Progenitor cell of endocrine pancreas (in vitro differentiated cells): ENCODE measurements at places on chromosomes 1 and 21. TPM values are rescaled to one million over a fixed set of nuclear protein-coding genes. Genes with fewer than 3 reads are reported as not detected.
A peak's percentile ranks its signal among the peaks of the same experiment; 100 is the strongest.

- no peak for DNase-seq
These were observed 17.3 kb upstream of the SELENON start for GRCh38 chr1:25782608-25783201.

- no peak for DNase-seq
These were observed 215.5 kb downstream of the KCNJ6 start for GRCh38 chr21:37700641-37701202.

- DNase-seq: no peak
These were observed 4.7 kb downstream of the FAM229A start for GRCh38 chr1:32357614-32358013.

DNA sequence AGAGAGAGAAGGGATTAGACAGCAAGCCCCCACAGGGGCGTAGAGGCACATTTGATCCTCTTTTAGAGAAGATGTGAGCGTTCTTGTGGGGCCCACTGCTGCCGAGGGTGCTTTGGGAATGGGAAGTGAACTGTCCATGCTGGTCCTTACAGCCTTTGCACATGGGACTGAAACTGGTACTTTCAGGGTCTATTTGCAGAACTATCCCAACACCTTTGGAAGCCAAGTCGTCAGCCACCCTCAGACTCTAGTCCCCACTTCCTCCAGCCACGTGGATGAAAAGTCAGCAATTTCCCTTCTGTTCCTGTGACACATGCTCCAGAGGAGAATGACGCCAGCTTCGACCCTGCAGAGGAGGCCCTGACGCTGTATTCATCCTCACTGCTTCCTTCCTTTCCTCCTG, 2.6 kb upstream of the RAB7B start:
- no peak for DNase-seq

GRCh38 chr1:88802404-88802803, 89.0 kb downstream of the GTF2B start:
- DNase-seq: no peak

- no peak for DNase-seq
These were observed 54.9 kb downstream of the TMEM53 start for GRCh38 chr1:44619261-44619900.

DNA sequence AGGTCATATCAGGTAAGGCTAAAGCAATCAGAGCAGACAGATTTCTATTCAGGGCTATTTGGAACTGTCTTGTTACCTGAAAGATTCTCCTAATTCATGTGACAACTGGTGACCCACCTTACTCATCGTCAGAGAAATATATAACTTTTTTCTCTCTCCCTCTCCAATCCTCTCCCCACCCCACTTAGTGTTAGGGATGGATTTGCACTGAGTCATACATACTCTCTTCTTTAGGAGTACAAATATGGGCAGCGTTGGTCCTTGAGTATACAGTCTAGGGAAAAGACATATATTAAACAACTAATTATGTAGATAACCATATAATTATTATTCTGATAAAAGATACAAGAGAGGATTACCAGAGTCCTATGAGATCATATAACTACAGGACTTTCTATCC, 246.3 kb downstream of the HHIPL2 start:
- no peak for DNase-seq

GRCh38 chr1:28439320-28439719, 66.5 kb upstream of the RCC1 start:
- no peak for DNase-seq

DNA sequence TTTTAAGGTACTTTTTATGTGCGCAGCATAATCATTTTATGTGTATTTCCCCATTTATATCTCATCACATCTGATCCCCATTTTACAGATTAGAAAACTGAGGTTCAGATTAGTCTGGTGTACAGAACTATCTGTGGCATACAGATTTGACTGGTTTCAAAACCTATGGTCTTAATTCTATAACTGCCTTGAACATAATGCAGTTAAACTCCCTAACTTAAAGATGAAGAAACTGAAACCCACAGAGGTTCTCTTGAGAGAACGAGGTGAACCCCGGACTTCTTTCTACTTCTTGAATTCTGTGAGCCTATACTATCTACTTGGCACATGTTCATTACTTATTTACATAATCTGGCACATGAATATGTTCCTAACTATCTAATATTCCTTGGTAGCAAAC, 479.1 kb downstream of the AGBL4 start:
- DNase-seq: no peak

DNA sequence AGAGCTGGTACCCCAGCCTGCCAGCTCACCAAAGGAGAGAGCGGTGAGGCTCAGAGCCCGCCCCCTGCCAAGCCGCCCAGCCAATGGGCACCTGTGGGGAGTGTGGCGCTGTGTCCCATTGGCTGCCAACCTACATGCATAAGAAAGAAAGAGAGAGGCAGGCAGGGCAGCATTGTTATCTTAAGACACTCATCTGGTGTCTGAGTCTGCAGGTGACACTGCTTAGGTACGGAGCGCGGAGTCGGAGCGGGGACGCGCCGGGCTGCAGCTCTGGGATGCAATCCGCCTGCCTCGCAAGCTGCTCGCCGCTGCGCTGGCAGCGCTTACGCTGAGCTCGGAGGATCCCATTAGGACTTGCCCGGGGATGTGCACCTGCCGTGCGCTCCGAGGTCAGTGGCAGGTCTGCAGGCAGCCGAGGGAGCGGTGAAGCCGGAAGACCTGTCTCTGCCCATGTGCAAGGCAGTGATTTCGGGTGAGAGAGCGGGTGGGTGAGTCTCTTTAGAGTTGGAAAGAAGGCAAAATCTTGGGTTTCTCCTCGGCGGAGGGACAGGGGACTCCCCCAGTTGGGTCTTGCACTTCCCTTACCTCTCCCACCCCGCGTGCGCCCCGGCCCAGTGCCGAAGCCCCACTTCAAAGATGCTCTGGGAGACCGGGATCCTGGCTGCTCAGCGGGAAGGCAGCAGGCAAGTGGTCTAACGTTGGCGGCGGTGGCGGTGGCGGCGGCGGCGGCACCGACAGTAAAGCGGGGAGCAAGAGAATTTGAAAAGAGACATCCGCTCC, at the start of gene BRINP2:
Gene BRINP2, plus strand, starts transcription at position 203 of the 780 bp plus-strand sequence. CDS start 58,919 bp downstream, outside the sequence.
- peak; percentile 53 for DNase-seq

DNA sequence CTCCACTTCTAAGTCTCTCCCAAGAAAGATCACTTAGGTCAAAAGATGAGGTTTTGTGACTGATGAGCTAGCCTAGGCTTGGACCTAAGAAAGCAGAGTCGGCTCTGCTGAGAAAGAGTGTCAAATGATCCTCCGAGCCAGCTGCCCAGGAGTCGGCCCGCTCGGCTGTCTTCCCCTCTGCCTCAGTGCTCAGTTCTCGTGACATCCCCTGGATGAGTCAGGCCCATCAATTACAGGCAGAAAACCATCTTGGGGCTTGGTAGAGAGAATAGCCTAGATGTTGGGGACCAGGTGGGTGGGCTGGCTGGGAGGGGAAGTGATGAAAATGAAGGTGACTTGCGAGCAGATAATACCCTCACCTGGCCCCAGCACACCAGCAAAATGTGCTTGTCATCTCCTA, 60.5 kb downstream of the SLC66A1 start:
- no peak for DNase-seq

- no peak for DNase-seq
These were observed 89.5 kb downstream of the NEK7 start for GRCh38 chr1:198246337-198246736.

- DNase-seq: no peak
These were observed 42.1 kb upstream of the CFHR3 start for GRCh38 chr1:196732526-196732925.

DNA sequence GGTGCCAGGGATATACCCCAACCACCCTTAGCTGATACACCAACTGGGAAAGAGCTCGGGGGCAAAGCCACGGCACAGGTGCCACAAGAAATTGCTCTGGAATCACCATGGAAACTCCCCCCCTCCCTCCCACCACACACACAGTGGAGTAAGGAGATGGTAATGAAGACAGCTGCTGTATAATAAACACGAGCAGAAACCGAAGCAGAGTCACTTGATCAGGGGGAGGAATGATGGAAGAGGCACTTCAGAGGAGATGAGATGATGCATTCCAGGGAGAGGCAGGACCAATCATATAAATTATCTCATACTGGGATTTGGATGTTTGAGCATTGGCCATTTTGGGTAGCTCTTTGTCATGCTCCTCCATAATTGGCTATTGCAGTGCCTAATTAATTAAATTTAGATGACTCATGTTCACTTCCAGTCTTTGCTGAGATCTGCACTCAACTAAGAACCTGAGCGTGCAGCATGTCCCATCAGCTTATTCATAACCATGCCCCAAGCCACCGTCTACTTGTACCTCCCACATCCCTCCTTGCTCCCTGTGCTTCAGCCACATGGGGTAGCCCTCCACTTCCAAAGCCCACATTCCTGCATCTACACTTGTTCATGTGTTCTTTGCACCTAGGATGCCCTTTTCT, 189.5 kb downstream of the ZSCAN20 start:
- no peak for DNase-seq

DNA sequence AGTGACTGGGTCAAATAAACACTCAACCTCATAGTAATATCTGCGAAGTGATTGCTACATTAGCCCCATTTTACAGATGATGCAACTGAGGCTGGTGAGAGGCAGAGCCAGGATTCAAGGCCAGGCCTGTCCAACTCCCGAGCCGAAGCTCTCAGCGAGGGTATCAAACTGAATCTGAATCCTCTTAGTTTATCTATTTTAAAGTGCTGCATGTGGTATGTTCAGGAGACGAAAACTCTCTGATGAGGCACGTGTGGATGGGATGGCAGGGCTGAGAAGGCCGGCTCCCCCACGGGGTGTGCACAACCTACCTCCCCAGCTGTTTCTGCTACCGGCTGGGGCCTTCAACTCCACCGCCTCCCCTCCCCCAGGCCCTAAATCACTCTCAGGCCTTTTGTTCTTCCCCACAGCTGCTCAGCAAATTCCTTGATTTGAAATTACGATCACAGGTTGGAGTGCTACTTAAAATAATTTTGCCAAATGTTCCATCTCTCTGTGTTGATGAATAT, 171.8 kb downstream of the TOMM20 start:
- DNase-seq: no peak

DNA sequence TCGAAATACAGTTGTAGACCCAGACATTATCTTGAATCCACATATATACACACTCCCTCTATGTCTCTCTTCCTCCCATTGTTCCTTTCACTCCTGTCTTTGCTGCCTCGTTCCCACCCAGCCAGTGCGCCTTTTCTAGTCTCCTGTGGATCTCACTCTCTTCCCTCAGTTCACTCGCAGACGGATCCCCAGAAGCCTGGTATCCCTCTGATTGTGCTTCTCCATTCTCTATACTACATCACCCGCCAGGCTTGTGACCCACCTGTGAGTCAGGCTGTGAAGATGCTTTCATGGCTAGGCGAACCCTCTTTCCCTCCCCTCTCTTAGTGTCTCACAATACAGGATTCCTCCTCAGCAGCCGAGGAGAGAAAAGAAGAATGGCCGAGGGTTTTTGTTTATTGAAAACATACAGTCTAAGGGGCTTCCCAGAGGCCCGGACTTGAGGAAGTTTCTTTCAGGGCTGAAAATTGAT, 1.5 kb downstream of the HCN3 start:
- DNase-seq: no peak

GRCh38 chr1:218350035-218350525, 4.9 kb downstream of the TGFB2 start:
- DNase-seq: no peak

DNA sequence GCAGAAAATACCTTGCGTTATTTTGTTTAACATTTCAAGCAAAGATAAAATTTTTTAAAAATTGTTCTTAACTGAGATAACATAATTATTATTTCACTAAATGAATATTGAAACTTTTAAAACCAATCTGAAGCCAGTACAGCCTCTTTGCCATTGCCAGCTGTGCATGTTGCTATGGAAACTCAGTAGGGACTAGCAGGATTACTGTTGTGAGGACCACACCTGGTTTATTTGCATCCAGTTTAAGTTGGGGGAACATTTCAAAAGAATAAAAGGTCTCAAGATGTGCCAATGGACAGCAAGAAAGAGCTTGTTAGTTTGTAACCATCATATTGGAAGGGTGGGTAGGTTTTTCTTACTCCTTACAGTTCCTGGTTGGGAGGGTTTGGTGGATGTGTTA, 80.7 kb downstream of the POU2F1 start:
- no peak for DNase-seq

Gene C1orf141
- total RNA-seq: 0.31 TPM in 1 of 2 replicates, not detected in the other

Gene RNU1-3
- total RNA-seq: 3,923 and 3,957 TPM in 2 replicates

Gene MEX3A
- 112 and 113 TPM in 2 replicates for total RNA-seq

Gene FAM177B
- not detected in 2 replicates for total RNA-seq

Gene OR2T6
- not detected in 2 replicates for total RNA-seq

Gene SPRR2F
- 1.7 and 4.0 TPM in 2 replicates for total RNA-seq
